ENCODE measurements at places on chromosomes 5 and 9.

DNA sequence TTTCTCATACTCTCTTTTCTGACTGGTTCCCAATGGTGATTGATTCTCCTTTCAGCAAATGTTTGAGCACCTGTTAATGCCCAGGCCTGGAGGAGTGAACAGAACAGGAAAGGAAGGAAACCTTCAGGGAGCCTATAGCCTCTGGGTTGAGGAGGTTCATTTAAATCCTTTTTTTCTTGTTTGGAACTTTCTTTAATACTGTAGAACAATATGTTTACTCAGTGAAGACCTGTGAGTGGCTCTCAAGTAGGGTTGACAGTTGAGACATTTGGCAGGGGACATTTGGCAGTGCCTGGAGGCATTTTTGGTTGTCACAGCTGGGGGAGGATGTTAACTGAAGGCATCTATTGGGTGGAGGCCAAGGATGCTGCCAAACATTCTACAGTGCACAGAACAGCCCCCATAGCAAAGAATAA lies 6.1 kb upstream of the FAM120AOS start:
- DNase-seq: no peak

- DNase-seq: no peak
Measured at GRCh38 chr5:135602882-135603721, 24.3 kb upstream of the CXCL14 start.

DNA sequence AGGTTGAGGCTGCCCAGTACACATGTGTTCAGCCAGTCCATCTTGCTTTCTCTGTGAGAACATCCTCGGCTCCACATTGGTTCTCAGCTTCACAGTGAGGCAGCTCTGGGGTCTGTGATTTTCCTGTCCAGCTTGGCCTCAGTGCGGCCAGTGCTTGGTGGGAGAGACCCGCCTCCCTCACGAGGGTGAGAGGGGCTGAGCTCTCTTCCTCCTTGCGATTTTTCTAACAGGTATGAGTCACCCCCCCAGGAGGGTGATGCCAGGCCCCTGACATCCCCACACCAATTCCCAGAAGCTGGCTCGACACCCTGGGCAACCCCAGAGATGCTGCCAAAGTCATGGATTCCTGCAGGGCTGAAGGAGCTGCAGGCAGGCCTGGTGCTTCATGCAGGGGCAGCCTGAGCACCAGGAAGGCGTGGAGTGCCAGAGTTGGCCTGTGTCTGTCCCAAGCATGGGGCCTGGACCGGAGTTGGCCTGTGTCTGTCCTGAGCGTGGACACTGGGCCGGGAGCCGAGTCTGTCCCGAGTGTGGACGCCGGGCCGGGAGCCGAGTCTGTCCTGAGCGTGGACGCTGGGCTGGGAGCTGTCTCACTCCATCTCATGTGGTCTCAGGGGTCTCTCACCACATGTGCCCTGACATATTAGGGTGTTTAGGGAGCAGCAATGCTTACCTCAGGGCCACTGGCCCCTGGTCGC lies 408.6 kb upstream of the IRX4 start:
- DNase-seq: no peak

- DNase-seq: no peak
Measured at GRCh38 chr5:86461169-86461956, 156.4 kb upstream of the COX7C start.

DNA sequence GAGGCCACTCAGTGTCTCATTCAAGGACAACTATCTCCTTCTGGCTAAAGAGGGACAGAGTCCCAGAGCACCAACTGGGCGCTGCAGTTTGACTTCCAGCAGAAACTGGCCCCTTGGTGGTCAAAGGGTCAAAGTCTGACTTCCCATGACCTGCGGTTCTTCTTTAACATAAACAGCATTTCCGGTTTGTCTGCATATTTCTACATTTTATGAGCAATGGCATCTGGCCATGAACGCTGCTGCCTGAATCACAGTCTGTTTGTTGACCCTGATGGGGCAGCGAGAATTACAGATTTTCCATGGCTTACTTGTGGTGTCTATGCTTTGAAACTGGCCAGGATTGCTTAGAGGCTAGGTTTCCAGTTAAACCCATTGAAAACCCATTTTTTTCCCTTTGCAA lies 1.3 kb downstream of the TNFSF15 start:
- no peak for DNase-seq

DNA sequence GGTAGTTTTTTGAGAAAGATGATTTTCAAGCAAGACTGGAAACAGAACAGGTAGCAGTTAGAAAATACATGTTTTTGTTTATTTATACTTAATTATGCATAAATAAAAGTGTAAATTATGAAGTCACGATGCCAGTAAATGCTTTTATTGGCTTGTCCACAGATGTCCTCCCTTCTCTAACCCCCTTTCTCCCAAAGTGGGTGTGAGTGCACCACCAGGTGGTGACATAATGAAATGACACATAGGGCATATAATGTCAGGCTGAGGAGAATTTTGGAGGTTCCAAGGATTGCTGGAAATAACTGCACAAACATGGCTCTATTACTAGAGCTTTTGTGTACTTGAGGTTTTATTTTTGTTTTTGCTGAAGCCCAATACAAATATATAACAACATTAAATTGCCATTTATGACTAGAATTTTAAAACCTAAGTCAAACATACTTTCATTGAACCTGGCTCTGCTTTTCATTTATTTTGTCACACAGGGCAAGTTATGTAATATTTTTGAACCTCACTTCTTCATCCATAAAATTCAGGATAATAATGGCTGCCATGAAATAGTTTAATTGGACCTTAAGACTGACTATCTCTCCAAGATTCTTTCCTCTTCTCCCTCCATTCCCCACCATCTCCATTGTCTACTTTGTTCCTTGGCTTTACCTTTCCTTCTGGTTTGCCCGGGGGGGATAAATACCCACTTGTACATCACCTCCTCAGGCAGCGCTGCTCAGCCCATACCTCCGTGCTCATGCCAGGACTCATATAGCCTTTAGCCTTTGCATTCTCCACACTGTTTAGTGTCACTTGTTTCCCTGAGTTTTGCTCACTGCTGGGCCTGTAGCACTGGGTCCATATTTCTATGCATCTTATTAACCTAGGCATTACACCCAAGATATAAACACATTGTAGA lies 168.8 kb downstream of the PDE4D start:
- DNase-seq: no peak

GRCh38 chr5:159161361-159162214 lies 47.8 kb downstream of the RNF145 start:
- DNase-seq: no peak

DNA sequence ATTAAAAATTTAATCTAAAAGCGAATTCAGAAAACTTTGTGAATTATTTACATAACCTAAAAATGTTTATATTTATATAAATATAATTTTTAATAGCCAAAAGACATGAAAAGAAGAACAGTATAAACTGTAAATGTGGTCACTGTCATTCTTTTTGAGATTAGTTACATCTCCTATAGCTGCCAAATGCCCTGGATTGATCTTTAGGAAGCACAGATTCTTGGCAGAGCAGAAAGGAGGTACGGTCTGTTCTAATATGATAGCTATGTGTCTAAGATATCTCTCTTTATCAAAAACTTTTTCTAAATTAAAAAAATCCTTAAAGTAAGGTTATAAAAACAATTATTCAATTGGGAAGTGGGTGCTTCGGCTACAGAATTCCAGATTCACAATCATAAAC lies 151.0 kb downstream of the LPAR1 start:
- DNase-seq: no peak

DNA sequence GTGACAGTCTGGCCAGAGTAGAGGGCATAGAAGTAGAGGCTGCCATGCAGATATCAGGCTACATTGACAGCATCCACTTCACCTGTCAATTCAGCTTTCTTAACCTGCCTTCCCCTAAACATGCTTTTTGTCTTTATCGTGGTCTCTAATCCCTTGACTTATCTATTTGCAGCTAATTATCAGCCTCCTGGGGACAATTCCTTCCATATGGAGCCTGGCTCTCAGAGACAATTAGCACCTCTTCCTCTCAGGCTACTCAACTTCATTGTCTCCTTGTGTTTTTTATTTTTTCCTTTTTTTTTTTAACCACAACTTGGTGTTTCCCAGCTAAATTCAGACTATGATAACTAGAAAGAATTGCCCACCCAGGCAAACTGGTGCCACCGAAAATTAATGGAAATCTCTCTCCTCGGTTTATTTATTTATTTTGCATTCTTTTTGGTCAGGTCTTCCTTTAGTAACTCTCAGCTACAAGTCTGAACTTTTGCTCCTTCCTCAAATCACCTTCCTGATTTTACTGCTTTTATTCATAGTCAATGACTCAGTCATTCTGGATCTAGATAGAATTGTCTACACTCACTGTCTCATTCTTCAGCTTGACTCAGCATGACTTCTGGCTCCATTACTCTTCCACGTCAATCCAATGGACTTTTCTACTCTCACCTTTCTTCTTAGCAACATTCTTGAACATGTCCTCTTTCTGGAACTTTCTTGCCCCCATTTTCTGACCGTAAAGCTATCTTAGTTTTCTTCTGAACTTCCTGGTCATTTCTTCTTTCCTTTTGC lies 63.0 kb upstream of the BASP1 start:
- DNase-seq: no peak

DNA sequence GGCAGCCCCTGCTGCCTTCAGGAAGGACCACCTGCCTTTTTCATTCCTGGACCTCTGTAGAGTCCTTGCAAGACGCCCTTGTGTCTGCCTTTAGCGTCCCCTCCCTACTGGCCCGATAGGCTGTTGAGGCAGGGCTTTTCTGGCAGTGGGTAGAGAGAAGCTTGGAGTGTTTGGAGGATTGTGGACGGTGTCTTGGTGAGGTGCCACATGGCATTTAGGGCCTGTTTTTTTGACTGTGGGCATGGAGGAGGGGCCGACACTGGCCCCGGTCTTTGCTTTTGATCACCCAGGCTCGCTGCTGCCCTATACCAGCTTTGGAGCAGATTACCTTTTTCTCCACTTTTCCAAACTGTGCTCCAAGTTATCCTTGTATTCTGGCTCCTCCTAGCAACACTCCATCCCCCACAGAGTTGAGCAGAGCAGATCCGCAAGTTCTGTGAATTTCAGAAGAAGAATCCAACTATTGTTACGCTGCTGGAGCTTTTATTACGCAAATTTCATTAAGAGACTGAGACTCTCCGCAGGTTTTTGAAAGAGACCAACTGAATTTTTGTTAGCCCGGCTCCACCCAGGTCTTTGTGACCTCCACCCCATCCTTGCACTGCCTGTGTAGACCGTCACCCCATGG lies 34.8 kb upstream of the PRDM12 start:
- DNase-seq: no peak

- no peak for DNase-seq
Measured at GRCh38 chr9:84924266-84924665, 254.7 kb downstream of the NTRK2 start.

DNA sequence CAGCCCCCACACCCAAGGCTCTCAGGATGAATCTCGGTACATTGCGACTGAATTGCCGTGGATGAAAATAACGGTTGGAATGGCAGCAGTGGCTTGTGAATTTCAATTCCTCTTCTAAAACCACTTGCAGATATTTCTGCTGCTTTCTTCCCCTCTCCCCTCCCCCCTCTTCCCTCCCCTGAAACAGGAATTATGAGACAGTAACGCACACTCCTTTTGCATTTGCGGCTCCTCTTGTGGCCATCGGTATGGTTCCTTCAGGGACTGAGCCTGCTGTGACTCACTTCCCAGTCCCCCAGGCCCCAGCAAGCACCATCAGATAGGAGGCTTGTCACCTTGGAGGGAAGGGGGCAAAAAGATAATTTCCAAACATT lies 9.7 kb downstream of the DCANP1 start:
- DNase-seq: no peak

DNA sequence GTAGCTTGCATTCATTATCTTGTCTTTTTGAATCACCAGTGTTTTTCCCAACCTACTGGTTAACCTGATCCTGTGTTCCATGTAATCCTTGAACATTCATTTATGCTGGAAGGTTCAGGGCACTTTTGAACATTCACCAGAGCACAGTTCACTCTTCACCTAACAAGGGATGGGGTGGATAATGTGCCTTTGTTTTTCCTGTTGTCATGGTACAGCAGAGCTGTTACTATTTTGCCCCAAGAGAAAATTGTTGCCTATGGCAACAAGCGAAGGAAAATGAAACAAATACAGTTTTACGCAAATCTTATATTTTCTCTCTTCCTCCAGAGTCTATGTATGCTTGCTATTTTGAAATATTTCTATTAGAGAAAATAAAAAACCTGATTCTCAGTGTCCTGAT lies 60.3 kb upstream of the RIOK2 start:
- no peak for DNase-seq

DNA sequence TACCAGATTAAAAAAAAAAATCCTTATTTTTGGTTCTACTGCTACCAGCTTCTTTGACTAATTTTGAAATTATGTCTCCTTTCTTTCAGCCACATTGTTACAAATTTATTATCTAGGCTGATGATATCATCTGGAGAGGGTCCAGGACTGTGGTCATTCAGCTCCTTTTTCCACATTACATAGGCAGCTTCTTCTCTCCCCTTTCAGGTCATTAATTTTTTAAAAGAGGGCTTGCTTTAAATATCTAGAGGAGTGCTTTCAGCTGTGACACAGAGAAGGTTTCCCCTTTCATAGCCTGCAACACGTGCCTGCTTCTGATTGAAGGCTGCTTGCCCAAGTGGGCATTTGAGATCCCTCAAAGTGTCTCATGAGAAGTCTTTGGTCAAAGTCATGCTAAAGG lies 155.7 kb upstream of the PAPPA start:
- no peak for DNase-seq

- DNase-seq: no peak
Measured at GRCh38 chr5:114822436-114822835, 347.3 kb downstream of the TRIM36 start.

Data from amniotic stem cell (primary cell).